ENCODE measurements at places on chromosomes 6 and 20.

DNA sequence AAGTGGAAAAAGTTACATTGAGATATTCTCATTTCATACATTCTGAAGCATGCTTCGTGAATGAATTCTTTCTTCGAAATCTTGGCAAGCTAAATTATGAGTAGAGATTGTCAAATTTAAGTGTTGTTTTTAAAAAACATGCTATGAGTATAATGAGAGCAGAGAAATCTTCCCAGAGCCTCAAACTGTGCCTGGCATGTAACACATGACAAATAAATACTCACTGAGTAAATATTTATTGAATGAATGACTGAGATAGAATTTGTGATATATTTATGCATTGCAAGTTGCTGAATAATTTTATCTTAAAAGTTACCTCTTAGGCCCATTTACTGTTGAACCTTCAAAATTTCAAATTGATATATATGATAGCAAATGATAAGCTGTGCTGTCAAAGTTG, 24.7 kb upstream of the CD2AP start:
- no peak for DNase-seq

DNA sequence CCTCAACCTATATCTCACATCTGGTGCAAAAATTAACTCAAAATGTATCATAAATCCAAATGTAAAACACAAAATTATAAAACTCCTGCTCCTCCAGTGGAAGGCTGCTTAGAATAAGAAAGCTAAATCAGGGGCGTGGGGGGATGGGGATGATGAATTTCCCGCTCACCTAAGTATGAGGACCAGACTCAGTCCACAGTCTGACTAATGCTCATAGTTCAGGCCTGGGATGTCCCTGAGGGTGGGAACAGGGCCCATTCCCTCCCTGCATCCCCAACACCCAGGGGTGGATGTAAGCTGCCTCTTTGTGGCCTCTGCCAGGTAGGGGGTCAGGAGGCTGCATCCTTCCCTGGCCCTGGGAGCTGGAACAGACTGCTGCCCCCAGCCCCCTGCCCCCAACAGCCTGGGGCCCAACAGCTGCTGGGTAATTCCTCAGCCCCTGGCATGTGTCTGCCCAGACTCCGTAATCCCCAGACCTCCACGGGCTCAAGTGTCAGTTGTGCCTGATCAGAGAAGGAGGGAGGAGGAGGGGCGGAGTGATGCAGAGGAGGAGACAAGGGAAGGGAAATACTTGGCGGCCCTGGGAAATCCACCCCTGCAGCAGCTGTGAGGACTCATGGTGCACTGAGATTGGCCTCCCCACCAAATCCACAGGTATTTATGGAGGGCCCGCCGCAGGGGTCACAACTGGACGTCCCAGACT, 224.5 kb downstream of the PREX1 start:
- DNase-seq: peak; percentile 80

- DNase-seq: no peak
Measured at GRCh38 chr6:148520109-148520841, 177.6 kb downstream of the SASH1 start.

- DNase-seq: no peak
Measured at GRCh38 chr20:59848182-59848581, 85.3 kb downstream of the SYCP2 start.

- no peak for DNase-seq
Measured at GRCh38 chr6:89799756-89800155, 19.8 kb downstream of the MDN1 start.

DNA sequence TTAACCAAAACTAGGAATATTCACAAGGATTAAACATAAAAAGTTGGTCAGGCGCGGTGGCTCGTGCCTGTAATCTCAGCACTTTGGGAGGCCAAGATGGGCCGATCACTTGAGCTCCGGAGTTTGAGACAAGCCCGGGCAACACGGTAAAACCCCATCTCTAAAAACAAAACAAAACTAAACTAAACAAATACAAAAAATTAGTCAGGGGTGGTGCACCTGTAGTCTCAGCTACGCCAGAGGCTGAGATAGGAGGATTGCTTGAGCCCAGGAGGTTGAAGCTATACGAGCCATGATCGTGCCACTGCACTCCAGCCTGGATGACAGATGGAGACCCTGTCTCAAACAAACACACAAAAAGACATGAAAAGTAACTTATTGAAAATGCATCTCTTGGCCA, 3.2 kb downstream of the PSORS1C2 start:
- no peak for DNase-seq

DNA sequence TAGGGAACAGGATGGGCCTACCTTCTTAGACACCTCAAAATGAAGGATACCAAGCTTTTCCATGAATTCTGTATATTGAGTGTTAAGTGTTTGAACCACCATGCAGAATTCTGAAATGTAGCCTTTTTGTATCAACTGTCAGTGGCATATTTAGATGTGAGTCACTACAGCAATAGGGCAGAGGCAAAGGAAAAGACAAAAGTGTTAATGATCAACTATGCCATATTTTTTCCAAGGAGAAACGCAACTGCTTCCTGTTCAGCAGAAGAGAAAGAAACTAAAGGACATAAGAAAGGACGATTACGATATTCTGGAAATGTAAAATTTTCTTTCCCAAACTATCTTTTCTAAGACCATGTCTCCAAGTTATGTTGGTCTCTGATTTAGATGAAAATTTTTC, 104.6 kb upstream of the RSPO3 start:
- DNase-seq: no peak

DNA sequence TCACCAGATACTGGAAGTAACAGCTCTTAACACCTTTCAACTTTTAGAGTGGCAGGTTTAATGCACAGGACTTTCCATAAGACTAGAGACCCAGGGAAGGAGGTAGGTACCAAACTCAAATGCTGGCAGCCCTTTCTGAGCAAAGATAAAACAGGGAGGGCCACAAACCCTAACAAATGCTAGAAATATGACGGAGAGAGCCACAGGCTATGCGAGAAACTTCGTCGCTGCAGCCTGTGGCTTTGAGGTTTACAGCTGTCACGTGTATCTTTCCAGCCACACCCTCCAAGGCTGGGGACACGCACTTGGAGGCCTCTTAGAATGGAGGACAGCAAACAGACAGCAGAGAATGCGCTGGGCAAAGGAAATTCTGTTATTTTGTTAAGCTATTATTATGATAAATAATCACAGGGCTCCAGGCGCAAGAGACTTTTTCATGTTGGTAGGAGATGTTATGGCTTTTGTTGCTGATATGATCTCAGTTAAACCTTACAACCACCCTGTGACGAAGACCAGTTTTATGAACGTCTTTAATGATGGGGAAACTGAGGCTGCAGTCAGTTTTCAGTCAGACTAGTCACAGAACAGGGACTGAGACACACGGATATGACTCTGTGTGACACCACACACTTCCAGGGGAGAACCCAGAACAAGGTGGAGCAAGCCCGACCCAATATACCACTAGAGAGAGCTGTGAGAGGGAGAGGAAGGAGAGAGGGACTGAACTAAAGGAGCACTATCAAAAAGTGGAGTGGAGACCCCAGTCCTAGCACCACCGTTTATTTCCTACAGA, 2.0 kb downstream of the TRAM2 start:
- DNase-seq: no peak

DNA sequence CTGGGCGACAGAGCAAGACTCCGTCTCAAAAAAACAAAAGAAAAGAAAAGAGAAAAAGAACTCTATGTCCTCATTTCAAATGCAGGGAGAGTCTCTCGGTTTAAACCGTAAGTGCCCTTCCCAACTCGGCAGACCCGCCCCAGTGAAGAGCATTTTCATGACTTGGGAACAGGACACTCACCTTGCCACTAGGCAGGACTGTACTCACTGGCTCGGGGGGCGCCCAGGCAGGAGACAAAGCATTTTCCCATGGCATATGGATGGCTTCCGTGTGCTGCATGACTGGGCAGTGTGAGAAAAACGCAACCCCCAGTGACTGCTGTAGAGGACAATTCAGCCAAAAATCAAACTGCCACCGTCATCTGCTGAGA, 23.7 kb upstream of the MRGBP start:
- no peak for DNase-seq
